ENCODE measurements at places on chromosomes 11 and 22.
A peak's percentile ranks its signal among the peaks of the same experiment; 100 is the strongest.

DNA sequence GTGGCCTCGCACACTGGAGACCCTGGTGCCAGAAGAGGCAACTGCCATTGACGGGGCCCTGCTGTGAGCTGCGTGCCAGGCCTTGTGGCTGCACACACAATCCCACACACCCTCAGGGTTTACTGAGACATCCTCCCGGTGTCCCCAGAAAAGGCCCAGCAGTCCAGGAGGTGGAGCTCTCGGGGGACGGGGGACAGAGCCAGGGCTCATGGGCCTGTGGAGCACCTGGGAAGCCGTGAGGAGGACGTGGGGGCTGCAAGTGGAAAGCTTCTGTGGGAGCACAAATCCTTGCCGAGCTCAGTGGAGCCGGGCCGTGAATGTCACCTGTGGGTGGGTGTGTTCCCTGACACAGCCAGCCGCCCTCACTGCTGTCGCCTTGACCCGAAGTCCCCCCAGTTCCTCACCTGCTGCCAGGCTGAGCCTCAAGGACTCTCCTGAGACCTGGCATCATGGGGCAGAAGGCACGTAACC, 609.7 kb downstream of the TBC1D22A start:
- no peak for DNase-seq

- DNase-seq: peak; percentile 19
These were observed 569 bp downstream of the FAM76B start for GRCh38 chr11:95788921-95789505.

DNA sequence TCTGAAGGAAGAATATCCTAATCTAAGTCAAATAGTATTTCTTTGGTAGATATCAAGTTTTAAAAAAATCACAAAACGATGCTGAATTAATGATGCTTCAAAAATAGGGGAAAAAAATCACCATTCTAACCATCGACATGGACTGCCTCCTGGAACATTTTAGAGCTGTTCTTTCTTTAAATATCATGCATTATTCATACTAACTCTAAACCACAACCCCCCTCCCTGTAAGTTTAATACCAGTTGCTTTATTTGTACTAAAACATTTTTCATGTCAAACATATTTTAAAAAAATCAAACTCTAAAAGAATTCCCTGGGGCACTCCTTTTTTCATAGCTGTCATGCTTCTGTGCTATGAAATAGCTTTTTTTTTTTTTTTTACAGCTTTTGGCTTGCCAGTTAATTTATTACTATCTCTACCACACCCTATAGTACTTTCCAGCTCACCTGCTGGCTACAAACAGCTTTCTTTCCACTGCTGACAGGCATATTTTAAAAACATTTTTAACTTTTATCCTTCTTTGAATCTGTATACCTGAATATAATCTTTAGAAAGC, 256.9 kb downstream of the SOX6 start:
- no peak for DNase-seq

DNA sequence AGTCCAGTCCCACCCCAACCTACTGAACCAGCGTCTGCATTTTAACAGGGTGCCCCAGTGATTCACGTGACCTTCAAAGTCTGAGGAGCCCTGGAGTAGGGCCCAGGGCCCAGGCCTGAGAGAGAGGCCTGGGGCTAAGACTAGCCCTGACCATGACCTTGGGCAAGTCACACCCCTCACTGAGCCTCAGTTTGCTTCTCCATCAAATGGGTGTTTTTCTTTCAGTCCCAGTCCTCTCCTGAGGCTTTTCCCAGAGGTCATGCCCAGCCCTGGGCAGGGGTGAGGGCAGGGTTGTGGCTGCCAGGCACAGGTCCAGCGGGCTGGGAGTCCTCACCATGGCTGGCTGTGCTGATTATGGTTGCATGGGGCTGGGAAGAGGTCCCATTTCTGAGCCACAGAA, 33.0 kb upstream of the GCAT start:
- DNase-seq: no peak

DNA sequence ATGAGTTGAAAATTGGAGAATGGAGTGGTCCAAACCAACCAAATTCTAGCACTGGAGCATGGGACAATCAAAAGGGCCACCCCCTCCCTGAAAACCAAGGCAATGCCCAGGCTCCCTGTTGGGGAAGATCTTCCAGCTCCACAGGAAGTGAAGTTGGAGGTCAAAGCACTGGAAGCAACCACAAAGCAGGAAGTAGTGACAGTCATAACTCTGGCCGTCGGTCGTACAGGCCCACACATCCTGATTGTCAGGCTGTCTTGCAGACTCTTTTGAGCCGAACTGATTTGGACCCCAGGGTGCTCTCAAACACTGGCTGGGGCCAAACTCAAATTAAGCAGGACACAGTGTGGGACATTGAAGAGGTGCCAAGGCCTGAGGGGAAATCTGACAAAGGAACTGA, 80.5 kb upstream of the ADSL start:
- no peak for DNase-seq

GRCh38 chr11:63873311-63873710, 34.4 kb downstream of the MARK2 start:
- no peak for DNase-seq

DNA sequence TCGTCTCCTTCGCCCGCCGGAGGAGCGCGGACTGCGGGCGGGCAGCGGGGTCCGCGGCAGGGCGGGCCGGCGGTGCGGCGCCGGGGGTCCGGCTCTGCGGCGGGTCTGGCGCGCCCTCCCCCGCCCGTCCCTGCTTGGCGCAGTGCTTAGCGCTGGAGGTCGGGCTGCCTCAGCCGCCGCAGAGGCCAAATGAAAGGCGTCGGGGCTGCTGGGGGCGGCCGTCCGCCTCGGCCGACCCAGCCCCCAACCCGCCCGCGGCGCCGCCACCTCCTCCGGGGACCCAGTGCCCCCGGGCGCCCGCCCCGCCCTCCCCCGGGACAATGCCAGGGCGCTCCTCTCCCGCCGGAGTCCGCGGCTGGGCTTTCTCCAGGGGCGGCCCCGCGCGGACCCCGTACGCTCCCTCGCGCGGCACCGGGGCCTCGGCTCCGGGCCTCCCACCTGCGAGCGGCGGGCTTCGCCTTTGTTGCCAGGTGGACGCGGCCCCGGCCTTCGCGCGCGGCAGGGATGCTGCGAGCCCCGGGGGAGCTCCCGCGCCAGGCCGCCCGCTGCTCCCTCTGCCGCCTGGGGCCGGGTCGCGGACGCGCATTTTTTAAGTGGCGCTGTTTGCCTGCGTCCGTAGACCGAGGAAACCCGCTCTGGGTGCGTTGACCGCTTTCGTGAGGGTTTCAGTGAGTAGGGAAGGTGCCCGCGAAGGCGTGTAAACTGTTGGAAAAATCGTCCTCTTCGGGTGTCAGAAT, 583 bp downstream of the APLP2 start:
- peak; percentile 41 for DNase-seq

GRCh38 chr11:77842441-77843121, 21.6 kb downstream of the AAMDC start:
- DNase-seq: no peak

GRCh38 chr11:119816660-119817059, 87.7 kb upstream of the NECTIN1 start:
- DNase-seq: no peak

- DNase-seq: no peak
These were observed 436.8 kb upstream of the CADM1 start for GRCh38 chr11:115941044-115941443.

DNA sequence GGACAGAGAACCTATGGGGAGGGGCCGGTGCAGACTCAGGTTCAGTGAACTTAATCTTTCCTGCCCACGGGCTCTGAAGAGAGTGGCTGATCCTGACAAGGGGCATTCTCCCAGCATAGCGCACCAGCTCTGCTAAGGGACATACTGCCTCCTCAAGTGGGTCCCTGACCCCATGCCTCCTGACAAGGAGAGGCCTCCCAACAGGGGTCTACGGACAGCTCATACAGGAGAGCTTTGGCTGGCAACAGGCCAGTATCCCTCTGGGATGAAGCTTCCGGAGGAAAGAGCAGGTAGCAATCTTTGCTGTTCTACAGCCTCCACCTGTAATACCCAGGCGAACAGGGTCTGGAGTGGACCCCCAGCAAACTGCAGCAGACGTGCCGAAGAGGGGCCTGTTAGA, 394.0 kb downstream of the LRRC4C start:
- no peak for DNase-seq

- DNase-seq: peak; percentile 66
These were observed at the start of gene CHCHD10 for GRCh38 chr22:23767673-23768548. TSS of gene CHCHD10 (minus strand) at chr22:23767972. CDS start at chr22:23767874, 98 bp downstream.

DNA sequence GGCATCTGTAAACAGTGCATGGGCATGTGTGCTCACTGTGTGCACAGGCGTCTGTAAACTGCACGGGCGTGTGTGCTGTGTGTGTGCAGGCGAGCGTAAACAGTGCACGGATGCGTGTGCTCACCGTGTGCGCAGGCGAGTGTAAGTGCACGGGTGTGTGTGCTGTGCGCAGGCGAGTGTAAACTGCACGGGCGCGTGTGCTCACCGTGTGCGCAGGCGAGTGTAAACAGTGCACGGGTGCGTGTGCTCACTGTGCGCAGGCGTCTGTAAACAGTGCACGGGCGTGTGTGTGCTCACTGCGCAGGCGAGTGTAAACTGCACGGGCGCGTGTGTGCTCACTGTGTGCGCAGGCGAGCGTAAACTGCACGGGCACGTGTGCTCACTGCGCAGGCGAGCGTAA, 22.4 kb downstream of the RNH1 start:
- DNase-seq: no peak

All from T-helper 9 cell (primary cell).